Activated CD4-positive, alpha-beta T cell treated with anti-CD3 and anti-CD28 coated beads, Interleukin-2, amount 50 U/mL, for 48 hours (primary cell): ENCODE measurements at places on chromosomes 11 and 22.

DNA sequence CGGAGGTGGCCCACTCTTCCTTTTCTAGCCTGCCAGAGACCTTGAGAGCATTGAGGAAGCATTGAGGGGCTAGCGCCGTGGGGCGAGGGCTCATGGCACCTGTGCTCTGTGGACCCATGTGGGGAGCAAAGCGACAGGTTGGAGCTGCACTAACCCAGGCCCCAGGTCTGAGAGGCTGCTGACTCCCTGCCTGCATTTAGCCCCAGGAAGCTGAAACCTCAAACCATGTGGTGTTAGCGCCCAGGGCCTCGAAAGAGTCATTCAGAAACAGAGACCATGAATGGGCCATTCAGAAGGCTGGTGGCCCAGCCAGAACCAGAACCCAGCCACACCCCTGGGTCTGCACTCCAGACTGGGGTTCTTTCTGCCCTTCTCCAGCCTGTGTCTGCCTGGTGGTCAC is 88.6 kb downstream of the BCR start:
- DNase-seq: no peak

DNA sequence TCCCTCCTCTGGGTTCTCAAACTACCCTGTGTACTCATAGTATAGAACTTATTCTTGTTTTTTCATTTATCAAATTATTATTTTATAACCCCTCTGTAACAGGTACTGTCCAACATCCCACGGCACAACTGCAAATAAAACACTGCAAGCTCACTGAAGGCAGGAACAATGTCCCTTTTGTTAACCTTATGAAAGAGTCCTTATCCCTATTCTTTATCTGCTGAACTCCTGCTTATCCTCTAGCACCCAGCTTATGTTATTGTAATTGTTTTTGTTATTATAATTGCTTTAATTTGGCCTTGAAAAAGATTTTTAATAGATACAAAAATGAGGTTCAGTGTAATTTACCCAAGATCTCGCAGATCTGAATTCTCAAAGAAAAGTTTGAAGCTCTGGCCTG is 130.4 kb downstream of the MSANTD4 start:
- DNase-seq: no peak

DNA sequence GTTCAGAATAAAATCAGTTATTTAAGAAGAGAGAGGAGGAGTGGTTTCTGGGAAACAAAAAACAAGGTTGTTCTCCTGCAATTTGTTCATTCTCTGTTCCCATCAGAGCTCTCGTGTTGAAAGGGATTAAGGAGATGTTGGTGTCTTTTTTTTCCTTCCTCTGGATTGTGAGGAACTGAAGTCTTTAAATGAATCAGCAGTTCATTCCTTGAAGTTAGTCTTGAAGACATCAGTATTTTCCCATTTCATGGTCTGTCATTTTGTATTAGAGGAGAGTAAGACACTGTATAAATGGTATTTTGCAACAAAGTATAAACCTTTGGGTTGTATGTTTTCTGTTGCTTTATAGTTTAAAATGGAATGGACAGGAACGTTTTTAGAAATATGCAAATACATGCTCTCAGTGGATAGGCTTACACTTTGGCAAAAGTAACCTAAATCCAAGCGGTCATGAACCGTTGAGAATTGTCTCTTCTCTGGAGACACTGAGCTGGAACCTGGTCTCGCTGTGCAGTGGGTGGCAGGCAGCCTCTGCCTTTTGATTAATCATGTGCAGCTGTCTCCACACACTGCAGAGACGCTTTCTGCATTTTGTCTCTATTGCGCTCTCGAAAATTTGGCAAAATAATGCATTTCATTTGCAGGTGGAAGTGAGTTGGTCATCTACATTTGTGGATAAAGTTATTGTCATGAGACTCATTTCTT is 33.0 kb downstream of the SAMM50 start:
- no peak for DNase-seq

- DNase-seq: no peak
Measured at GRCh38 chr11:16587670-16588069, 150.8 kb upstream of the C11orf58 start.

DNA sequence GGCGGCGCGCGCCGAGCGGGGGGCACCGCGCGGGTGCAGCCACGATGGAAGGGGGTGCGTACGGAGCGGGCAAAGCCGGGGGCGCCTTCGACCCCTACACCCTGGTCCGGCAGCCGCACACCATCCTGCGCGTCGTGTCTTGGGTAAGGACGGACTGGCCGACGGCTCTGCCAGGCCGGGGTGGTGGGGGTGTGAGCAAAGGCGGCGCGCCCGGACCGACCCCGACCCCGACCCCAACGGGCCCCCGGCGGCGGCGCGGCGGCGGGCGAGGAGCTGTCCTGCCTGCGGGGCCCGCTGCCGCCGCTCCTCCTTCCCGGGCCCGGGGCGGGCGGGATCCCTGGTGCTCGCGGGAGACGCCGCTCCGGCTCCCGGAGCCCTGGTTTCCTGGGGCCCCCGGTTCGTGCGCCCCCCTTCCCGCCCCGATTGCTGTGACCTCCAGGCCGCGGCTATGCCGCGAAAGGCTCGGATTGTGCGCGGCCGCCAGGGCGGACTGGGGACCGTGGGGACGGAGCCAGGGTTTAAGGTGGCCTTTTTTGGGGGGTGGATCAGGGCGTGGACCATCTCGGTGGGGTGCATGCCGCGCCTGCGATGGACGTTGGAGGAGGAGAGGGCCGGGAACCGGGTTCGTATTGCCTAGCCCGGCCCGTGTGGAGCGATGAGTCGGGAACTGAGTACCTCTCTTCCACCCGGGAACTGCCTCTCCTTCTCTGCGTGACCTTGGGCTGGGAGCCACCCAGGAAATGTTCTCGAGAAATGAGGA is at the start of gene SYNGR1:
TSS of gene SYNGR1 (plus strand) at position 25 of the 760 bp plus-strand sequence. CDS start at position 45, 20 bp downstream.
- no peak for DNase-seq

- peak; percentile 32 for DNase-seq
Measured at GRCh38 chr22:49826603-49827270, 936 bp downstream of the BRD1 start.

DNA sequence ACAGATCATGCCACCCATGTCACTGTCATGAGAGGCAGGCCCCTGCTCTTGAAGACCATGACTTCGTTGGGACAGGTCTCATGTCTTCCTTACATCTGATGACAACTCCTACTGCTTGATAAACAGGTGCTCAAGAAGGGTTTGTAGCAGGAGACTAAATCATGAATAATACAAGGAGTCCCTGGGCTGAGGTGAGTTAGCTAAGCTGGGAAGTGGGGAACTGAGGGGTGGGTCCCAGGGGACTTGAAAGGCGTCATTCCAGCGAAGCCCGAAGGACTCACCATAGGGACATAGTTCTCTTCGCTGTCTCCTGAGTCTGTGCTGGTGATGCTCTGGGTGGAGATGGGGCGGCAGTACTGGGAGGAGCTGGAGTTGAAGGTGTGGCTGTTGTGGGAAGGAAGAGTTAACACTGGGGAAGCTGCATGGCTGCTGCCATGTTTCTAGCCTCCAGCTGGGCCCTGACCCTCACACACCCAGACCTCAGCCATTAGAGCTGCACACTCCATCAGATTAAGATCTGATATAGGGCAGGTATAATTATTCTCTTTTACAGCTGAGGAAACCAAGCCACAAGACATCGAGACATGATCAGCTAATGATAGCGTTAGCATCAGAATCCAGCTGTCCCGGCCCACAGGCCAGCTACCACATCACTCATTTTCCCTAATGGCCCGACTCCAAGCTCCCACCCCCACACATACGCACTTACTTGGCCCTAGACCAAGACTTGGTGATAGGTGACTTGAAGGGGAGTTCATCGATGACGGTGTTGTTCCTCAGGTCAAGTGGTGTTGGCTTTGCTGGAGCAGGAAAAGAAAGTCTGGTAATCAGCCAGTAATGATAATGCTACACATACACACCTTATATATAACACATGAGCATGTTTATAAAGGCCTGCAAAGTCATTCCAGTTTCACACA is 32.9 kb downstream of the USP35 start:
- DNase-seq: no peak

DNA sequence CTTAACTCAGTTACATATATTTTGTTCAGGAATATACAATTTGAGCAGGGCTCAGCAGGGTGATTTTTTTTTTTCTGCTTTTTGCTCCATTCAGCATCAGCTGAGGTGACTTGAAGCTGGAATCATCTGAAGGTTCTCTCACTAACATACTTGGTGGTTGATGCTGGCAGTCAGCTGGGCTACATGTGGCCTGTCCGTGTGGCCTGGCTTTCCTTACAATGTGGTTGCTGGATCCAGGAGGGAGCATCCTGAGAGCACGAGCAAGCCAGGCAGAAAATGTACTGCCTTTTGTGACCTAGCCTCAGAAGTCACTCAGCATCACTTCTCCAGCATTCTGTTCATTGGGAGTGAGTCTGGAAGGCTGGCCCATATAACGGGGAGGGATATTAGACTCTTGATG is 151.6 kb upstream of the E2F8 start:
- no peak for DNase-seq

DNA sequence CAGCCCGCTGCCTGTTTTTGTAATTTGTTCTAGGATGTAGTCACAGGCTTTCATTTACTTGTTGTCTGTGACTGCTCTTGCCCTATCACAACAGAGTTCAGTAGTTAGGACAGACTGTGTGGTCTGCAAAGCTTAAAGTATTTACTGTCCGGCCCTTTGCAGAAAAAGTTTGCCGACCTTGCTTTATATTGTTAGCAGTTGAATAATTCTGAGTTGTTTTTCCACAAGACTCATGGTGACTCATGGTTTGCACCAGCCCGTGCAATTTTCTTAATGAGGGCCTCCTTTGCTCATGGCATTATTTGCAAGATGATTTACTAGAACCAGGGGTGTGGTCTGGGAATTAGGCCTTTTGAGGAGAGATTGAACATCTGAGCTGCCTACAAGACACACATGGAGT is 110.6 kb downstream of the SCN3B start:
- DNase-seq: no peak

GRCh38 chr22:44567846-44568493 is 69.9 kb upstream of the RTL6 start:
- peak; percentile 64 for DNase-seq

- peak; percentile 23 for DNase-seq
Measured at GRCh38 chr11:117479372-117479771, 151.7 kb downstream of the CEP164 start.

- no peak for DNase-seq
Measured at GRCh38 chr11:15494740-15495139, 380.0 kb downstream of the INSC start.

- DNase-seq: no peak
Measured at GRCh38 chr11:17385926-17386325, 2.5 kb downstream of the KCNJ11 start.

- no peak for DNase-seq
Measured at GRCh38 chr22:29215012-29215860, 9.5 kb downstream of the EMID1 start.

DNA sequence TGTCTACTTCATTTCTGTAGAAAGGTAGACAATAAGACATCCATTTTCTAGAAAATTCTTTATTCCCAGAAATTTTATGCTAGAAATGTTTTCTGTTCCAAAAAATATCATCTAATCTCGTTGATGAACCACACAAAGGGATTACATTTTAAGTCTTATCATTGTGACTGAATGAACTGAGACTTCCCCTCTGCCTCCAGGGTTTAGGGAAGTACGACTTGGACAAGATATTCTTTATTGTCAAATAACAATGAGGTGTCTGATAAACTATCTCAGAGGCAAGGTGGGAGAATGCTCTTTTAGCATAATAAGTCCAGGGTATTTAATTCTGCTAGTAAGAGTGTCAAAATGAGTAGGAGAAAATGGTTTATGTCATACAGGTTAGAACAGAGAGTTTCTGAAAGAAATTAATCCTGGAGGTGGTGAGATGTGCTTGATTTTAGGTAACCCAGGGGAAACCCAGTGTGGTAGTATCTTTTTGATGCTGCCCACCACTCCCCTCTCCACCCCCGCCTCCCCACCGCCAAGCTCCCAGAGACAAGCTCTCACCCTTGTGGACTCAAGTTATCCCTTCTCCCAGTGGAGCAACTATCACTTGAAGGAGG is 100.6 kb downstream of the CD44 start:
- no peak for DNase-seq

GRCh38 chr11:61273178-61274078 is 21.7 kb downstream of the VWCE start:
- no peak for DNase-seq

DNA sequence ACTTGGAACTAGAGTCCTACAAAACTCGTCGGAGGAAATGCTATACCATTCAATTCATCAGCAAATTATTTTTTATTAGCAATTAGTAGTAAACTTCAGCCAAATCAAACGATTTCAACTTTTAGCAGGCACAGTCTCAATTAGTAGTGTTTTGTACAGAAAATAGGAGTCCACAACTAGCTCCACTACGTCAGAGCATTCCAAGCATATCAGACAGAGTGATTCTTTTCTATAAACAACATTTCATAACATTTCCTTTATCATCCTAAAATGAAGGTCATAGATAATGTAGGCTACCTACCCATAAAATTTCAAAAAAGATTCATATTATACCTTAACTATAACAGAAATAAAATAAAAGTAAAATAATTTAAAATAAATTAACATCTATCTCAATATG is 169.9 kb downstream of the KIF18A start:
- DNase-seq: no peak

GRCh38 chr22:50551160-50551752 is 5.6 kb downstream of the KLHDC7B start:
- DNase-seq: no peak

DNA sequence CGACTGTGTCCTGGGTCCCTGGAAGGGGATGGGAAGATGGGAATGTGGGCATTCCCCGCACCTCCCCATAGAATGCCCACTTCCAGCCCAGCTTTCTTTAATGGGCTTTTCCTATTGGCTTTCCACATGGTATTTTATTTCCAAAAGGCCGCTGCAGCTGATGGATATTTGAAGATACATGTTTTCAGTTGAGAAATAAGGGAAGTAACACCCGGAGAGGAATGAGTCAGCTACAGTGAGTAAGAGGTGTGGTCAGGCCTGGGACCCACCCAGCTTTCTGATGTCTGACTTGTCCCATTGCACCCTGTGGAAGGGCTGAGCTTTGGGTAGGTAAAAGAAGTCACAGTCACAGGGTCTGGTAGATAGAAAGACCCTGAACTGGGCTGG is 476.9 kb downstream of the MIAT start:
- peak; percentile 6 for DNase-seq

GRCh38 chr11:26839911-26840698 is 118.2 kb upstream of the SLC5A12 start:
- no peak for DNase-seq

DNA sequence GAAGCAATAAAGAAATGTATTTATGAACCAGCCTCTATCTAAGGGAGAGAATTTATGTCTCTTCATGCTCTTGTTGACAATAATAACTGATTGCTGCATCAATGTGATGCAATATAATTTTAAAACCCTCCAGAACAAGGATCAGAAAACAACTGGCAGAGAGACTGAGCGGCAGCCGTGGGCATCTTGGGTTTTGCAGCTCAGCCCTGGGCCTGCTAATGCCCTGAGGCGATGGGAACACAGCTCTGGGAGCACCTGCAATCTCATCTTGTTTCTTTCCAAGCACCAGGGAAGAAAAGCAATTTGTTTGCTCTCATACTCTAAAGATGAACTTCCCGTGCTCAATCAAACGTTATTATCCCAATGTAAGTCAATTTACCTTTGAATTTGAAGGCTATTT is 245.7 kb downstream of the ST3GAL4 start:
- no peak for DNase-seq

- DNase-seq: no peak
Measured at GRCh38 chr22:27810609-27811151, 9.1 kb upstream of the MN1 start.

- no peak for DNase-seq
Measured at GRCh38 chr11:132605825-132606570, 926.3 kb downstream of the OPCML start.
